ENCODE measurements at places on chromosomes 7 and 10.

DNA sequence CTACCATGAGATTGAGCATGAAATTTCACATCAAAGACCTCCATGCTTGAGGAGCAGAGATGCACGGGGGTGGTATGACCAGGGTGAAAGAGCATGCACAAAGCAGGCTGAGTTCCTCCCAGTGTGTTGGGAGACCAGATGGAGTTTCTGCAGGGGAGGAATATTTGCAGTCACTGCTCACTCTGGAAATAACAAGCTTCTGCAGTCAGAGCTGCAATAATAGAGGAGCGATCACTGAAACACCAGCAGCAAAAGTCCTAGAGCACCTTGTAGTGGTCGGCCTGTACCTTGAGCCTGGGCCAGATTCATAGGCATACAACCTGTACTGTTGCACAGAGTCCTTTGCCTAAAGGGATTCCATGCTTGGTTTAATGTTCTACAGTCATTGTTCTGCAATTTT, 184.5 kb upstream of the SP8 start:
- no peak overlapping the region for H3K4me3 ChIP-seq
- no peak for DNase-seq
- no peak overlapping the region for H3K27ac ChIP-seq
- no peaks in the 10 kb centered on the region for H3K36me3 ChIP-seq
- H3K4me1 ChIP-seq: no peaks in the 10 kb centered on the region

GRCh38 chr7:30485667-30486066, 7.1 kb upstream of the NOD1 start:
- H3K27me3 ChIP-seq: no peaks in the 10 kb centered on the region
- DNase-seq: no peak
- H3K27ac ChIP-seq: no peak overlapping the region
- H3K36me3 ChIP-seq: no peaks in the 10 kb centered on the region
- H3K4me1 ChIP-seq: no peaks in the 10 kb centered on the region
- H3K4me3 ChIP-seq: no peak overlapping the region

GRCh38 chr10:35335133-35336083, 901 bp upstream of the CCNY start:
- H3K36me3 ChIP-seq: no peaks in the 10 kb centered on the region
- H3K4me1 ChIP-seq: peaks cover 54% of the 10 kb centered on the region
- peak overlapping the region; percentile 79 for H3K4me3 ChIP-seq
- DNase-seq: no peak
- no peaks in the 10 kb centered on the region for H3K27me3 ChIP-seq
- peak overlapping the region; percentile 84 for H3K27ac ChIP-seq

DNA sequence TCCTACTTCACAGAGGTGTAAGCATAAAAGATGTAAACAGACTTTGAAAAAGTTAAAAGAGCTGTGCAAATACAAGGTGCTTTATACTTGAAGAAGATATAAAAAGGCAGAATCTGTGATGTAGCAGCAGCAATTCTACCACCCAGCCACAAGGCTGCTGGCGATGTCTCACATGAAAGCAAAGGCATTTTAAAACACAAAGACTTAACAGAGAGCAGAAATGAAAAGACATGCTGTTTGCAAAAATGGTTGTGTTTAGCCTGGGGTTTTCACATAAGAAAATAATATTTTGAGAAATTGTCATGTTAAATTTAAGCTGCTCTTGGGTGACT, 85.5 kb upstream of the ZNF800 start:
- no peak for DNase-seq
- no peak overlapping the region for H3K4me3 ChIP-seq
- no peak overlapping the region for H3K27ac ChIP-seq
- H3K4me1 ChIP-seq: 0 out of 2 replicates have a peak, but pooled peaks cover 2% of the 10 kb centered on the region

GRCh38 chr10:125235093-125236069, 75.0 kb upstream of the CTBP2 start:
- no peak overlapping the region for H3K4me3 ChIP-seq
- H3K4me1 ChIP-seq: peaks cover 14% of the 10 kb centered on the region
- DNase-seq: no peak
- no peaks in the 10 kb centered on the region for H3K27me3 ChIP-seq
- H3K27ac ChIP-seq: no peak overlapping the region
